ENCODE measurements at places on chromosomes 2 and 18. TPM values are rescaled to one million over a fixed set of nuclear protein-coding genes. Genes with fewer than 3 reads are reported as not detected.
A peak's percentile ranks its signal among the peaks of the same experiment; 100 is the strongest.

DNA sequence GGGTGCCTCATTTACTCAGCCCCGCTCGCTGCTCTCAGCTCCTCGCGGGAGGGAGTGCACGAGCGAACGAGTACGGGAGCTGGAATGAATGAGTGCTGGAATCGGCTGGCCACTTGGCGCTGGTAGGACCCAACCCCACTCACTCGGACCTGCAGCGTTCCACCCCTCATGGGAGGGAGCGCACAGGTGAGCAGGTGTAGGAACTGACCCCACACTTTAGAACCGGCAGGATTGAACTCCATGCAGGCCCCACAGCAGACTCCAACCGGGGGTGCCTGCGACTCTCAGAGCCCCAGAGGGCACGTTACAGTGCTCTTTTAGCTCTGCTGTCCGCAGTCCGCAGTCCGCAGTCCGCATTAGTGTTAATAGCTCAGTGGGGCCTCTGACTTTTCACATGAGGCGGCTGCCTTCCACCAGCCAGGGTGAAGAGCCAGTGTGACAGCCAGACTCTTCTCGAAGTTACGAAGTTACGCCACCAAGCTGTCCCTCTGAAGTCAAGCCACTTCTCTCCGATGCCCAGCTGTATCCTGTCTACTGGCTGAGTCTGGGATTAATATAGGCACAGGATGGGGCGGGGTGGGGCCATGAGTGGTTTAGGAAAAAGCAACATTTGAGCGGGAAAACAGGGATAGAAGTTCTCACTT, 102.7 kb upstream of the ARHGAP15 start:
- DNase-seq: peak; percentile 12

DNA sequence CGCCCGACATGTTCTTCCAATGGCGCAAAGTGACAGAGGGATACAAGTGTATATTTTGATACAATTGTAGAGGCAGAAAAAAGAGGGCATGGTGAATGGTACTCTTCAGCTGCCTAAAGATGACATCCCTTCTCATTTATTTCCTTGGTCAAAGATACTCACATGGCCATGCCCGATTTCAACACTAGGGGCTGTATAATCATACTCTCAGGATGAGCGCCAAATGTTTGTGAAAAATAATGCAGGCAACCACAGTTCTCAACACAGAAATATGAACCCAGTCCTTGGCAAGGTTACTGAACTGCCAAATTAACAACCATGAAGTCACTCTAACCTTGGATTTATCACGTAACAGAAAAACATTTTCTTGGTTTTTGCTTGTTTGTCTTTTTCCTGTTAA, 204.4 kb downstream of the CCDC102B start:
- no peak for DNase-seq

DNA sequence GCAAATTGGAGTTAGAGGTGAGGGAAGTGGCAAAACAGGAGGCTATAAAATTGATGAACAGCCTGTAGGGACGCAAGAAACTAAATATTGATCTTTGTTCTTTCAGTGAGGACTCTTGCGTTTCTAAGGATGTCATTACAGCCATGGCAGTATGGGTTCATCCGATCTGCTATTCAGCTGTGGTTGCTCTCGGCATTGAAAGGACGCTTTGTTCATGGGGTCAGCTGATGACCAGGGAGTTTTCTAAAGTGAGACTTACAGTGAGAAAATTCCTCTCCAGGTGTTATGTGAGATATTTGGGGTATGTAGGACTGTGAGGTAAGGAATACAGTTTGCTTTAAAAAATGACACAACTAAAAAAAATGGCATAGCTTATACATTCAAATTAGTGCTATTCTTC, 52.7 kb upstream of the PELI1 start:
- DNase-seq: no peak

GRCh38 chr2:190984595-190984994, 29.4 kb downstream of the STAT1 start:
- no peak for DNase-seq

- DNase-seq: no peak
These were observed 556.4 kb downstream of the ERBB4 start for GRCh38 chr2:211982162-211982561.

Gene GCFC2
- polyA plus RNA-seq: 14.2 TPM

DNA sequence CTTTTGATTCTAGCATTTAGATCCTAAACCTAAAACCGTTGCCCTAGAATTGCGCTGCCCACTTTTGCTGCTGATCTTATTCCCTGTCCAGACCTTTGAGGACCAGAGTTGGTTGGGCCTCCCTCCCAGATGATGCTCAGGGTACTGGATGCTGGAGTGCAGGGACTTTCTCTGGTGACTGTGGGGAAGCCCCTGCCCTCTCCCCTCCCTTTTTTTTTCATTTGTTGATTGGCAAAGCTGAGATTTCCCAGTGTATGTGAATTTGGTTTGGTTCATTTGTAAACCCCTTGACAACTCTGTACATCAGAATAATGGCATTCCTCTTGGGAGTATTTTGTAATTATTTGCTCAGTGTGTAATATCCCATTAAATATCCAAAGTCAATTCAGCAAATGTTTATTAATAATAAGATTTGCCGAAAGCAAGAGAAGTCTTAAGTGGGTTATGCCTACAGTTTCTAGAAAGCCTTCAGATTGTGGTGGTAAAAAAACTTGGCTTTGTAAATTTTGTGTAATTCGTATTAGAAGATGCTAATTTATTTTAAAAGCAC, 28.3 kb downstream of the RAB31 start:
- no peak for DNase-seq

GRCh38 chr18:24543795-24544498, 83.5 kb downstream of the HRH4 start:
- DNase-seq: no peak

Gene SIX3
- not detected for polyA plus RNA-seq

DNA sequence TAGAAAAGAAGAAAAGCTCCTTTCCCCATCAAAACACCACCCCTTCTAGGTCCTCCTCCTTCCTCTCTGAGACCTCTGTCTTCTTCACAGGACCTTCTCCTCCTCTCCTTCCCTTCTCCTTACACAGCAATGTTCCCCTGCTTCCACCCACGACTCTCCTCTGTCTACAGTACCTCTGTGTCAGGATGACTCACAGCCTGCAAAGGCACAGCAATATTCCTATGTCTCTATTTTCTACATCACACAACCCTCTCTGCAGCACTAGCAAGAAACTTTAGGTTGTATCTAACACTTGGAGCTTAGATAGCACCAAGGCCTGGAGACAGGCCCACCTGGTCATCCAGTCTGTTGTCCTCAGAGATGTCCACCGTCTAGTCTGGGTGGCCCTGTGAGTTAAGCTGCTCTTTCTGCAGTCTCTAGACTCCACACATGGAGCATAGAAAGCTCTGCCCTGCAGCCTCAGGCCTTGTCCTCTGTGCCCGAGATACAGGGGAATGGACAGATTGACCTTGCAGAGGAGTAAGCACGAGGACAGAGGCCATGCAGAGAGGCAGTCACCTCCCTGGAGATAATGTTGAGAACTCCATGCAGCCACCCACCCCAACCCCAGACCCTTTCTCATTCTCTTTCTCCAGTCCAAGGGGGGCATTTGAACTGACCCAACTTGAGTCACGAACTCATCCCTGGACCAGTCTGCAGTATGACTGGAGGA, 212.0 kb downstream of the TNS1 start:
- no peak for DNase-seq

- DNase-seq: no peak
These were observed 20.6 kb upstream of the ANKRD53 start for GRCh38 chr2:70957798-70958197.

DNA sequence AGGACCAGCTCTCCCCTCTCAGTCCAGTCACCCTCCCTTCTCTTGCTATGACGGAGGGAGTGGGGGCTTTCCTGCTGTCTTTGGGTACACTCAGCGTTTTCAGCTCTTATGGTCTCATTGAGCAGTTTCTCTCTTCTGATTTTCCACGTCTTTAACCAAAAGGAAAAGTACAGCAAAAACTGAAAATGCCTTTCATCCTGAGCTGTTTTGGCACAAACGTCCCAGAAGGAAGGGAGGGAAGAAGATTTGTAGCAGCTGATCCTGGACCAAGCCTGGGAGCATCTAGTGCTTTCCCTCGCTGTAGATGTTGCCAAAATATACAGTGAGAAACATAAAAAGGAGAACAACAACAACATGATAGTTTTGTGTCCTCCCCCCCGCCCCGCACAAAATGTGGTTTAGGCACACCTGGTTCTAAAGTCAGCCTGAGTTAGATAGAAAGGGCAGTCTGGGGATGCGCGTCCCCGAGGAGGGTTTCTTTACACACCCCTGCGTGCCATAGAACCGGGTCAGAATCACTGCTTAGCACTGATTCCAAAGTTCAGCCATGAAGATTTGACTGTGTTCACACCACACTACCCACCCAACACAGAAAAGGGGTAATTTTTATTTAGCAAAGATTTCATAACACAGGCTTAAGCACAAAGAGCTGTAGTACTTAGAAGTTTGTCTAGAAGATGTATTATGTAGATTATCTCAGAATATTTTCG, 53.4 kb downstream of the SLC40A1 start:
- no peak for DNase-seq

Gene ABHD3
- 9.3 TPM for polyA plus RNA-seq

Gene NEU2
- not detected for polyA plus RNA-seq

Gene NDC80
- 0.13 TPM for polyA plus RNA-seq

Gene DES
- polyA plus RNA-seq: 13,925 TPM

GRCh38 chr2:149767516-149767974, 180.0 kb upstream of the MMADHC start:
- DNase-seq: no peak

DNA sequence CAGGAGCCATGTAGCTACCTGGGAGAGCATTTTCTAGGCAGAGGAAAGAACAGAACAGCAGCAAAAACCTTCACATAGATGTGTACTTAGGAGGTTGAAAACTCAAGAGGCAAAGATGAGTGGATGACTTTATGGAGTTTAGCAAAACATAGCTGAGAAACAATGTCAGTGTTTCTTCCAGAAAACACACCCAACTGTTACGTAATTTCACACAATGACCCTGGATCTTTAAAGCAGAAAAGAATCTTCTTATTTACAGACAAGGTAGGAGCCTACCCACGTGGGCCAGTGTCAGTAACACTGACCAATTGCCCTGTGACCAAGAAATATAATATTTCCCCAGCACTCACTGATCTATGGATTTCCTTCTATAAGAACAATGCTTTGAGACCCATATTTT, 254.6 kb downstream of the CDH20 start:
- no peak for DNase-seq

Measured in psoas muscle (tissue), 8 donors.